ENCODE measurements at places on chromosomes 11 and 22.

GRCh38 chr11:133967599-133968238 is 11.0 kb upstream of the IGSF9B start:
- no peak for DNase-seq

DNA sequence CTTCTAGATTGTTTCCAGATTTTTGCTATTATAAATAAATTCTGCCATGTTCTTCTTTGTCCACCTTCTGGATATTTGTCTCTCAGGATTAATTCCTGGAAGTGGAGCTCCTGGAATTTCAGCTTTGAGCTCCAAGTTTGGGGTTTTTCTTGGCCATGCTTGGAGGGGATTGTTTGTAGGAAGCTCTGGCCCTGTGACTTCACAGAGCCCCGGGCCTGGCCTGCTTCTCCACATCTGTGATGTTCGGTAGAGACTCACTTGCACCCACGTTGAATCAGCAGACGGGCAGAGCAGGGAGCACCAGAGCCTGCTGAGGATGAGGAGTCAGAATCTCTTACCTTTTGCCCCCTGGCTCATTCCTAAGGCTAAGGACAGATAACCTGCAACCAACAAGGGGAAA is 35.7 kb downstream of the LRRC32 start:
- no peak for DNase-seq

DNA sequence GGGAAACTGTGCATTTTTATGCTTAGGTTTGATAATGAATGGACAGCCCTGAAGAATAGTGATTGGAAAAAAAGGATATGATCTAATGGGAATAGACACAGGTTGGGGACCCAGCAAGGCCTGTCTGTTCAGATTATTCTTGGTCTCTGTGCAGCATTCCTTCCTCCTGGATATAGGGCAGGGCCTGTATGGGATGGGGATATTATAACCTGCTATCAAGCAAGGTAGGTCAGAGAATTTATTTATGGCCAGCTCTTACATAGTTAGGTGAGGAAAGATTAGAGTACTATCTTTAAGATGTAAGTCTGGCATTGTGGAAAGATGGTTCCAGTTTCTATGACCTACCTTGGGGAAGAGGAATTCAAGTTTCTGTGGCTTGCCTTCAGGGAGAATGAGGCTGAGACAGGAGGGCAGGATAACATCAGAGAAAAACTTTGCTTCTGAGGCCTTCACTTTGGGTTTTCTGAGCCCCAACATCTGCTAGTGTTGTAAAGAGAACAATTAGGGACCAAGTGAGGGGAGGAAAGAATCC is 8.5 kb upstream of the BIRC2 start:
- no peak for DNase-seq

DNA sequence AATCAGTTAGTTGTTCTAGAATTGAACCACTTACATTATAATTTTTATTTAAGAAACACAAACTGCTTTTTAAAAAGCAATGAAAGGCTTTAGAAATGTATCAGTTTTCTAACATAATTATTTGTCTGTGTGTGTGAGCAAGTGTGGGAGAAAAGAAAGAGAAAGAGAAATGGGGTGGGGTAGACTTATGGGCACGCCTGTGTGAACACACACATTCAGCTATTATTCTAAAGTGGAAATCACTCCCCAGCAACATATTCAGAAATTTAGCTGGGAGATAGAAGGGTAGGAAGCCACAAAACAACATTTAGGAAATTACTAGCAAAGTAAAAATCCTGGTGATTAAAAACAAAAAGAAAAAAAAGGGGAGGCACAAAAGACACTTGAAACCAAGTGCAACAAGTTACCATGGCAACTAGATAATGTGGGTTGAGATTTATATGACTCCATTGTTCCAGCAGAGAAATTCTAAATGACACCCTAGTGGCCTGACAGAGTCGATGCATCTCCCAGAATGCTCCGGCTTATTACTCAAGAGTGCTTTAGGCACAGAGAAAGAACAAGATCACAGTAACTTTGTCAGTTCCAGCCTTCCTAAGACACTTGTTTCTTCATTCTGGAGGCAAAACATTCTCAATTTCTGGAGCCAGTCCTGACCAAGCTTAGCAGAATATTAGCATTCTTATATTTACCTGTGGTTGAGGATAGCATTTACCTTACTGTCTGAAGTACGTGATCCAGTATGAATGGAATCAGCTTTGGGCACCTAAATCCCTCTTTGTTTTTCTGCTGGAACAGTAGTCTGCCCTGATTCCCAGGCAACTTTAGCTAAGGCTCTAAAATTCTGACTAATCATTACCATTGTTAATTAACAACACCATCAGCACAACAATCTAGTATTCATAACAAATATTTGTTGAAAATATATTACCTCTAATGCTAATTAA is 444.4 kb downstream of the DLG2 start:
- no peak for DNase-seq

GRCh38 chr11:95076981-95077380 is 10.3 kb downstream of the SRSF8 start:
- no peak for DNase-seq

DNA sequence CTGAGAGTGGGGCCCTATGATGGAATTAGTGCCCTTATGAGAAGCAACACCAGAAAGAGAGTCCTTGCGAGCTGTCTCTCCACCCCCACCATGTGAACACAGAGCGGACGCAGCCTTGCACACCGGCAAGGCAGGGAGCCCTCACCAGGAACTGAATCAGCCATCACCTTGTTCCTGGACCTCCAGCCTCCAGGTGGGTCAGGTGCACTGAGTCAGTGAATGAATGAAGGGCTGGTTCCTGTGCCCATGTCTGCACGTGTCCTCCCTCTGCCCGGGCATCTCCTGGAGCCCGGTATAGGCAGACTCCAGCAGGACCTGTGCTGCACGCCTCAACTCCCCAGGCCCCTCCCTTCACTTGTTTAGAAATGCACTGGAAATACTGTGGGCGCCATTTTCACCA is 54.9 kb downstream of the LINC01488 start:
- no peak for DNase-seq

- DNase-seq: no peak
Observed at GRCh38 chr11:78622666-78623065, 48.0 kb upstream of the NARS2 start.

DNA sequence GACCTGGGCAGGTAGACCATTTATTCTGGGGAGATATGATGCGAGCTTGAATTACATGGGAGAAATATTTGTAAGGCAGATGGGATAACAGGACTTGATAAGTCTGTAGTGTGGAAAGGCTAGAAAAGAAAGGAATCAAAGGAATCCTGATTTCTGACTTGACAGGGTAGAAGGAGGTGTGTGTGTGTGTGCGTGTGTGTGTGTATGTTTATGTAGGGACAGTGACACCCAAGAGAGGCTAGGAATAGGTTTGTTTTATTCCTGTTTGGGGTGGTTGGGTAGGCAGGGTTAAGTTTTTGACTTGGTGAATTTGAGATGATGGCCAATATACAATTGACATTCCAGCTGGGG is 390 bp upstream of the HTATIP2 start:
- no peak for DNase-seq

GRCh38 chr11:65473278-65473860 is 25.5 kb upstream of the MALAT1 start:
- no peak for DNase-seq

- no peak for DNase-seq
Observed at GRCh38 chr11:704228-704674, 1.8 kb upstream of the EPS8L2 start.

GRCh38 chr11:1000357-1001278 is 35.9 kb downstream of the MUC6 start:
- DNase-seq: no peak

- no peak for DNase-seq
Observed at GRCh38 chr11:61266602-61267001, 25.6 kb downstream of the PGA5 start.

DNA sequence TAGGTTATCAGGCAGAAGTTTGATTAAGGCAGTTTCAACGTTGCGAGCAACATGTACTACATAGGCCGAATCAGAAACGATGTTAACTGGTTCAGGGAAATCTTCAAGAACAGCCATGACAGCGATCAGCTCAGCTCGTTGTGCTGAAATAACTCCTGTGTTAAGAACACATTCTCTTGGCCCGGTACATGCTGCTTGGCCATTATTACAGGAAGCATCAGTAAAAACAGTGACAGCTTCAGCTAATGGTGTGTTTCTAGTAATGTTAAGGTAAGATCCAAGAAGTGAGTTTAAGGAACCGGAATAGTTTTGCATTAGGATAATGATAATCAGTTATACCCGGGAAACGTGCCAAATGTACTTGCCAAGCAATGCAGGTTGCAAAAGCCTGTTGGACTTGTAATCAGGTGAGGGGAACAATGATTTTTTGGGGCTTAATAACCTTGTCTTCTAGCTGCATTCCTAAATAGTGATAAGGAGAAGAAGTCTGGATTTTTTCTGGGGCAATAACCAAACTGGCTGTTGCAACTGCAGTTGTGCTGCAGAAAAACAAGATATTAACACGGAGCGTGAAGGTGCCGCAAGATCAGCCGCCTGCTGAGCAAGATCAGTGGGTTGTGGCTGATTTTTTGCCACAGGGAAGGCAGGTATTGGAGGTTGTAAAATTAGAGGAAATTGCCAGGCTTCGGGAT is 14.3 kb downstream of the OR52K1 start:
- no peak for DNase-seq

DNA sequence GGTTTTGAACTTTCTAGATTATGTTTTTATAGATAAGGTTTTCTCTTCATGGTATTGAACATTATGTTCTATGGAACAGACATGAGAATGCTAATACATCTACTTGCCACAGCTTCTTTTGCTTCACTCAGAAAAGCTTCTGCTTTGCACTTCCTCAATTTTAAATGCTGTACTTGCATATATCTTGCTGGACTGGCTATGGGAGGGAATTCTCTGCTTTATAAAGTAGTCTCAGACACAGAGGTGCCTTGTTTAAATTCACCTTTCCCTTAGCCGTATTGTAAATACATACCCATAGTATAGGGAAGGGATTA is 173.9 kb downstream of the DDX10 start:
- no peak for DNase-seq

- no peak for DNase-seq
Observed at GRCh38 chr22:48846200-48846599, 981.5 kb downstream of the BRD1 start.

Measured in activated CD8-positive, alpha-beta memory T cell treated with anti-CD3 and anti-CD28 coated beads for 1 hour (primary cell).